Retina (tissue), 1 donor: ENCODE measurements at places on chromosomes 7 and 10.

- DNase-seq = no peak
Measured at GRCh38 chr10:125538947-125539731, 143.8 kb downstream of the TEX36 start.

DNA sequence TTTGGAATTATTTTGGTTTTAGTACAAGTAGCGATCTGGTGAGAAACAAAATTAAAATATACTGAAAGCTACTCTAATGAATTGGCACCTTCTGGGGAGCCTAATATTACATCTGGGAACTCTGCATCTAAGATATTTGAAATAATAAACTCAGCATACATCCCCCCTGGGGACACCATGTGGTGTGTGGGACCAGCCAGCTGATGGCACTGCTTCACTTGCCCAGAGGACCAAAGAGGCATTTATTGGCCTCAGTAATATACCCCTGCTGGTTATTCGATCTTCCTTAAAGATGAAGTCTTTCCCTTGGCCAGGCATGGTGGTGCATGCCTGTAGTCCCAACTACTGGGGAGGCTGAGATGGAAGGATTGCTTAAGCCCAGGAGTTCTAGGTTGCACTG, 195.1 kb upstream of the AUTS2 start:
- DNase-seq = no peak

DNA sequence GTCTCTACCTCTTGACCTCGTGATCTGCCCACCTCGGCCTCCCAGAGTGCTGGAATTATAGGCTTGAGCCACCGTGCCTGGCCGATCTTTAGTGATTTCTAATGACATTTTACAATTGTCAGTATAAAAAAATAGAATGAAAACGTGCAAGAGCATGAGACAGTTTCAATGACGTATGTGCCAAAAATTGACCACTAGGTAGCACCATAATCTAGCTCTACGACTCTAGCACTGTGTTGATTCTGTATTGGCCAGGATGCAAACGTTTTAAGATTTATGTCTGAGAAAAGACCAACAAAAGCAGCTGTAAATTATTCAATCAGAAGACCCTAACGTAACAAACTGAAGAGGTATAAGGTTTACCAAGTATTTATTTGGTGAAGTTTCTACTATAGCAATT, 25.4 kb upstream of the EXOC6 start:
- DNase-seq = no peak

- DNase-seq = peak; percentile 28
Measured at GRCh38 chr10:104330168-104331110, 7.8 kb downstream of the ITPRIP start.

DNA sequence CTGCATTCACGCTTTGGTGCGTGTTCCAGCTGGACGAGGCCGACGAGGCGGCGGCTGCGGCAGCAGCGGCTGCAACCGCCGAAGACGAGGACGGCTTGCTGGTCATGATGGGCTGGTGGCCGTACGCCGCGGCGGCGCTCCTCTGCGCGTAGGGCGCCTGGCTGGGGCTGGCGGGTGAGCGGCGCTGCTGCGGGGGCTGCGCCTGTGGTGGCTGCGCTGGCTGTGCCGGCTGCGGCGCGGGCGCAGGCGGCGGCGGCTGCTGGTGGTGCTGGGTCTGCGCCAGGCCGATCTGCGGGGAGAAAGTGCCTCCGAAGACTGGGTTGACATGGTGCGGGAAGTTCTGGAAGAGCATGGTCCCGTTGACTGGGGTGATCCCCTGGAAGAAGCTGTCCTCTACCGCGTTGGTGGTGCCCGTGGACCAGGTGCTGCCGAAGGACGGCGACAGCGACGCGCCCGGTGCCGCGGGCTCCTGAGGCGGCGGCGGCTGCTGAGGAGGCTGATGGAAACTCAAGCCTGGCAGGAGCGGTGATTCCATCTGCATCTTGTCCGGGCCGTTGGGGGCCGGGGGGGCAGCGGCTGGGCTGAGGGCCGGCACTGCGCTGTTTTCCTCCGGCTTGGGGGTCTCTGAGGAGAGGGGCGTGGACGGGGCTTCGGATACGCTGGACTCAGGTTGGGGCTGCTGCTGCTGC, 51.1 kb downstream of the CPEB3 start:
- peak; percentile 86 for DNase-seq

- DNase-seq = no peak
Measured at GRCh38 chr7:25963733-25964132, 188.3 kb upstream of the NFE2L3 start.

DNA sequence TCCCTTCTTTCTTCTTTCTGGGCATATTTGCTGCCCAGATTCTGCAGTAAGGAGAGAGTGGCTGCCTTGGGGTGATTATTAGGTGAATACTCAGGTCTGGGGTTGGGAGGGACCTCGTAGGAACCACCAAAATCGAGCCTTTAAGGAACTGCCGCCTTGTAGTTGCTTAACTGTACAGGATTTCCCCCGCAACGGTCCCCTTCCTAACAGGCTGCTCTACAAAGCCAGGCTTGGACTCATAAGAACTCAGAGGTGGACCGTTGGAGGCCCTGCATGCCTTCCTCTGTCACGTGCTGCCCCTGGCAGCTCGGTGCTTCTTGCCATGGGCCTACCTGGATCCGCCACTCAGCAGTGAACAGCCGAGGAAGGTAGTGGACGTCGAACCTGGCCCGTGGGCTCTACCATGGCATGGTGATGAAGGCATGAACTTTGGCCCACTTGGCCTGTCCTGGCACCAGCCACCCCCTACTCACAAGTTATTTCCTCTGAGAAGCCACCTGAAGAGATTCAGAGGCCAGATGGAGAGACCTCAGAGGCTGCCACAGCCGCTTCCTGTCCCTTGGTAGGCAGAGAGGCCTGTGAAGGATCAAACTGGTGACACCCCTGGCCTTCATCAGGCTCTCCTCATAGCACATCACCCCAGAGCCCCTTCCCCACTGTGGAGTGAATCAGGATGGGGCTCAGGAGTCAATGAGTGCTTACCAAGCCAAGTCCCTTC, 54.6 kb downstream of the NOD1 start:
- DNase-seq = no peak

- no peak for DNase-seq
Measured at GRCh38 chr7:79091661-79092060, 361.8 kb downstream of the MAGI2 start.

GRCh38 chr10:131167036-131167860, 144.3 kb downstream of the TCERG1L start:
- DNase-seq = no peak

- no peak for DNase-seq
Measured at GRCh38 chr7:112236597-112236996, 30.1 kb downstream of the ZNF277 start.

DNA sequence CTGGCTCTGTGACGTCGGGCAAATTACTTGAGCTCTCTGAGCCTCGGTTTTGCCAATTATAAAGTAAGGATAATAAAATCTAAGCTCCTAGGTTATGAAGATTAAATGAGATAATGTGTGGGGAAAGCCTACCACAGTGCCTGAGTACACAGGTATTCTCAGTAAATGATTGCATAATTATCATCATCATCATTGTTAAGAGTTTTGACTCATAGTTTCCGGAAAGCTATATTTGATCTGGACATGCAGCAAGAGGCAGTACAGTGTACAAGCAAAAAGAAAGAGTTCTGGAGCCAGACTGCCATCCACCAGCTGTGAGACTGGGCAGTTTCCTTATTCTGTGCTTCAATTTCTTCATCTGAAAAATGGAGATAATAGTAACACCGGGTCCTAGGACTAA, 155.6 kb upstream of the YAE1 start:
- no peak for DNase-seq

DNA sequence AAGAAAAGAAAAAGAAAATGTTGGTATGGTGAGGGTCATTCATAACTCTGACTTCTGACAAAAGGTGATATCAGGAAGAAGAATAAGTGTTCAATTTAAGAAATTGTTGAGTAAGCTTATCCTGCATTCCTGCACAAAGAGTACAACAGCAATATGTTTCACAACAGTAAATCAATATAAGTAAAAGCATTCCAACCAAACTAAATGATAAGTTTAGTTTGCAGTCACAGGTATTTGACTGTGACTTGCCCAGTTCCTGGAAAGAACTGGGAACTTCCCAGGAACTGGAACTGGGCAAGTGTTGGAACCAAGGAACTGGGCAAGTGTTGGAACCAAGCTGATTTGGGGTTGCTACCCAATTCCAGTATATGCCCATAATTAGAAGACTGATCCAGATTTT, 35.0 kb downstream of the NEURL1 start:
- no peak for DNase-seq

DNA sequence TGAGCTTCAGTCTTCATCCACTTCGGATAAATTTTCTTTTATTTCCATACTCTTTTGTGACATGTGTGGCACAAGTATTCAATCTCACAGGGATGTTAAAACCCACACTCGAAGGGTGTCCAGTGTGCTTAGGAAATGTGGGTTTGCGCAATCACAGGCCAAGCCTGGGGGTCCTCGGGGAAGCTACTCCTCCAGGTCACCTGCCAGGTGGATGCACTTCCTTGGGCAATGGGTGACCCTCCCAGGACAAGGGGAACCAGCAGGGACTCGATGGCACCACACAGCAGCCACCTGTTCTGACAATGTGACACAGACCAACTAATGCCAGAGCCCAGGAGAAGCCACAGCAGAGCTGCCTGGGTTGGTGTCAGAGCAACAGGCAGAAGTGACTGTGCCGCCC, 39.0 kb downstream of the PARP12 start:
- DNase-seq = no peak

DNA sequence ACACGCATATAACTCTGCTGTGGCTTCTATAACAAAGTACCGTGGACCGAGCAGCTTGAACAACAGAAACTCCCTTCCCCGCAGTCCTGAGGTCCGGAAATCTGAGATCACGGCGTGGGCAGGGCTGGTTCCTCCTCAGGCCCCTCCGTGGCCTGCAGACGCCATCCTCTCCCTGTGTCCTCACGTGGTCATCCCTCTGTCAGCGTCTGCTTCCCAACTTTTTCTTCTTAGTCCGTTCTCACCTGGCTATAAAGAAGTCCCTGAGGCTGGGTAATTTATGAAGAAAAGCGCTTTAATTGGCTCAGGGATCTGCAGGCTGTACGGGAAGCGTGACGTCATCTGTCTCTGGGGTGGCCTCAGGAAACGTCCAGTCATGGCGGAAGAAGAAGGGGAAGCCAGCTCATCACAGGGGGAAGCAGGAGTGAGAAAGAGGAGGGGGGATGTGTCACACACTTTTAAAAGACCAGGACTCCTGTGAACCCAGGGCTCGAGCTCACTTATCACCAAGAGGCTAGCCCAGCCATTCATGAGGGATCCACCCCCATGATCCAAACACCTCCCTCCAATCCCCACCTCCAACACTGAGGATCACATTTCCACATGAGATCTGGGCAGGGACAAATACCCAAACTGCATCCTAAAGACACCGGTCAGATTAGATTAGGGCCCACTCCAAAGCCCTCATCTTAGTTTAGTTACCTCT, 91.2 kb upstream of the INSIG1 start:
- DNase-seq = no peak

GRCh38 chr7:3029138-3029537, 14.5 kb downstream of the CARD11 start:
- DNase-seq = peak; percentile 39

GRCh38 chr10:15571575-15571974, 148.1 kb downstream of the ITGA8 start:
- DNase-seq = no peak

GRCh38 chr10:71250842-71251241, 38.5 kb downstream of the UNC5B start:
- no peak for DNase-seq

DNA sequence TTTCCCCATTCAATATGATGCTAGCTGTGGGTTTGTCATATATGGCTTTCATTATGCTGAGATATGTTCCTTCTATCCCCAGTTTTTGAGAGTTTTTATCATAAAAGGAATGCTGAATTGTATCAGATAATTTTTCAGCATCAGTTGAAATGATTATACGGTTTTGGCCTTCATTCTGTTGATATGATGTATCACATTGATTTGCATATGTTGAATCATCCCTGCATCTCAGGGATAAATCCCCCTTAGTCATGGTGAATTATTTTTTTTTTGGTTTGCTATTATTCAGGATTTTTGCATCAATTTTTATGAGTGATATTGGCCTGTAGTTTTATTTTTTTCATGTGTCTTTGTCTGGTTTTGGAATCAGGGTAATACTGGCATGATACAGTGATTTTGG, 1152.3 kb upstream of the C7orf33 start:
- no peak for DNase-seq

- no peak for DNase-seq
Measured at GRCh38 chr7:42575171-42575570, 336.7 kb downstream of the C7orf25 start.

GRCh38 chr7:96770758-96771157, 61.1 kb upstream of the SEM1 start:
- no peak for DNase-seq

- DNase-seq = no peak
Measured at GRCh38 chr7:141673346-141673745, 28.6 kb downstream of the DENND11 start.

DNA sequence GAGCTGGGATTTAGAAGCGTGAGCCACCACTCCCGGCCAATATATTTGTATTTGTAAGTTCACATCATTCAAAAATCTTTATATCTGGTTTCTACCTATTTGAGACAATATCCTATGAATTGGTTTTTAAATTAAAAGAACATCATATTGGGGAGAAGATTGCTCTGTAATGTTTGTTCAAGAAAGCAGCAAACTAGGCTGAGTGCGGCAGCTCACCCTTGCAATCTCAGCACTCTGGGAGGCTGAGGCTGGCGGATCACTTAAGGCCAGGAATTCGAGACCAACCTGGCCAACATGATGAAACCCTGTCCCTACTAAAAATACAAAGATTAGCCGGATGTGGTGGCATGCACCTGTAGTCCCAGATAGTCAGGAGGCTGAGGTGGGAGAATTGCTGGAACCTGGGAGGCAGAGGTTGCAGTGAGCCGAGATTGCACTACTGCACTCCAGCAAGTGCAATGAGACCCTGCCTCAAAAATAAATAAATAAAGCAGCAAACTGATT, 9.4 kb downstream of the NIPSNAP2 start:
- no peak for DNase-seq

DNA sequence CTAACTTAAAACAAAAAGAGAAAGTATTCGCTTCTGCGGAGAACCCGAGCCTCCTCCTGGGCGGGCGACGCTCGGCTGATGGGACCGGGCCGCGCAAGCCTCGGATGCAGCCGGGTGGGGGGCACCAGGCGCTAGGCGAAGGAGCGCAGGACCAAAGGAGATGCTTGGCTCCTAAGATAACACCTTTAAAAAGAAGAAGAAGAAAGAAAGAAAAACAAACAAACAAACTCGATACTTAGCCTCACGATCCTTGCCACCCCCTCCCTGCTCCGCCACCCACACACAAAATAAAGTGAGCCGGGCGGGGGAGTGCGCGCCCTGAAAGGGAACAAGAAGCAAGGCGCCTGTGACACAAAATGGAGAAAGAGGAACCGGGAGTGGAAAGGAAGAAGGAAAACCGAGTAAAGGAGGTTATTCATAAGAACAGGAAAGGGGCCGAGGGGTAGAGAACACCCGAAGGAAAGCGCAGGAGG, 34.0 kb upstream of the EBLN1 start:
- peak; percentile 92 for DNase-seq

GRCh38 chr10:130369645-130370381, 233.6 kb downstream of the GLRX3 start:
- no peak for DNase-seq

- no peak for DNase-seq
Measured at GRCh38 chr7:94449151-94449725, 54.5 kb downstream of the COL1A2 start.

- no peak for DNase-seq
Measured at GRCh38 chr10:22641743-22642142, 72.6 kb downstream of the PIP4K2A start.

GRCh38 chr10:58014436-58014835, 253.3 kb downstream of the IPMK start:
- DNase-seq = no peak

GRCh38 chr10:70578371-70578947, 24.1 kb downstream of the PRF1 start:
- DNase-seq = no peak

GRCh38 chr7:152904698-152905097, 145.1 kb downstream of the ACTR3B start:
- DNase-seq = no peak
